Subcutaneous preadipocyte (primary cell): ENCODE measurements at places on chromosomes 3 and 15. TPM values are rescaled to one million over a fixed set of nuclear protein-coding genes. Genes with fewer than 3 reads are reported as not detected.

Gene RPP14
- total RNA-seq = 9.9 and 16.0 TPM in 2 replicates

Gene CYP11A1
- total RNA-seq = 0.78 and 1.8 TPM in 2 replicates

Gene HRG
- total RNA-seq = not detected in 2 replicates

Gene TRPC1
- 27.2 and 33.1 TPM in 2 replicates for total RNA-seq

Gene ABCF3
- total RNA-seq = 34.6 and 38.2 TPM in 2 replicates

Gene SNX1
- 37.3 and 40.4 TPM in 2 replicates for total RNA-seq

Gene CISH
- total RNA-seq = 0.78 and 1.1 TPM in 2 replicates

Gene TTLL13
- total RNA-seq = under 0.01 TPM in 1 of 2 replicates, not detected in the other

Gene ZDHHC23
- total RNA-seq = under 0.01 and 0.39 TPM in 2 replicates

Gene NIPA2
- 47.8 and 58.3 TPM in 2 replicates for total RNA-seq

Gene TNK2
- 5.9 and 8.6 TPM in 2 replicates for total RNA-seq

Gene REC114
- total RNA-seq = not detected in 2 replicates

Gene GCNT3
- total RNA-seq = 0.37 and 0.39 TPM in 2 replicates
